ENCODE measurements at places on chromosomes 3 and 15.

DNA sequence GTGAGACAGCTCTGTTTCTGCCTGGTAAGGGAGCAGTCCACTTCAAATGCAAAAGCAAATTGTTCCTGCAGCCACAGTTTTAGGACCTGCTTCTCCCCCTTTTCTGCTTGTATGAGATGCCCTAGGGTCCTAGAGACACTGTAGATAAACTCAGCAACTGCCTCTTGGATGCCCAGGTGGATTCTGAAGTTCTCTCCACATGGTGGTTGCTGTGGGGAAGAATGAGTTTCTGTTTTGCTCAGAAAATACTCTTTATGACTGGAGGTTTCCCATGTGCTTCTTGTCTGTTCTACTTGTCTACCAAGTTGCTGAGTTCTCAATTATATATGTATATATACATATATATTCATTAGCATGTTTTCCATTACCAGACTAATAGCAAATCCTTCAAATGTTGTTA is 5.6 kb upstream of the ZNF80 start:
- DNase-seq = no peak

- DNase-seq = no peak
Observed at GRCh38 chr3:29890801-29891200, 609.9 kb downstream of the RBMS3 start.

- DNase-seq = no peak
Observed at GRCh38 chr3:107931326-107931725, 159.5 kb downstream of the CD47 start.

DNA sequence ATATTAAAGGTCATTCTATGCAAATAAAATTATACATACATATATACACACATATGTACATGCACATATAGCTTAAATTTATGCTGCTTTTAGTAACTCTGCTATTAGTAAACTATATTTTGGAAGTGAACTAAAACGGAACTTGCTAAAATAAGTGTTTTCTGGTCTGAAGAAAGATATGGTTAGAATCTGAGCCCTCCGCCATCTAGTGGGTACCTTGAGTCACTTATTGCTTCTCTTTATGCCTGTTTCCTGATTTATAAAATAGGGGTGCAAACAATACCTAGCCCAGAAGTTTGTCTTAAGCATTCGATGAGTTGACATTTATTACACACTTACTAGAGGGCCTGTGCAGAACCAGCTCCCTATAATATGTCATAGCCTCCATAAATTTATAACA is 255.7 kb downstream of the CNTN6 start:
- no peak for DNase-seq

DNA sequence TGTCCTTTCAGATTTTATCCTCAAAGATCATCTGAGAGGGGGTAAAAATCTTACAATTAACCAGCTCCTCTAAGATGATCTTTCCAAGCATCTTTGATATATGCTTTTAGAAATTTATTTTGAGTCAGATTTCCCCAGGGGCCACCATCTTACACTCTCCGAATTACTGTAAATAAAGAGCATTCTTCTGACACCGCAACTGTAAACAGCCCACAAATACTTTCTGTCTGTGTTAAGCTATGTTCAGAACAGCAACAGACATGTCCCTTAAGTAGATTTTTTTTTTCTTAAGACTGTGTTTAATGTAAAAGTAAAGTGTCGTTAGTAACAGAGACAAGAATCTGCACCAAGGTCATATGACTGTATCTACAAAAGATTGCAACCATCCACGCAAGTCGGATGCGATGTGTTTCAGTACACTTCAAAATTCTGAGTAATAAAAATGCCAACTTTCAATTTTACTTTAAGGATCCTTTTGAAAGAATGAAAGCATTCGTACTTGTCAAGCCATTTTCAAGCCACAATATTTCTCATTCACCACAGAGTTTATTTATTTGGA is 159.0 kb upstream of the KCNH8 start:
- DNase-seq = no peak

- no peak for DNase-seq
Observed at GRCh38 chr3:119349354-119350041, 55.3 kb downstream of the ARHGAP31 start.

DNA sequence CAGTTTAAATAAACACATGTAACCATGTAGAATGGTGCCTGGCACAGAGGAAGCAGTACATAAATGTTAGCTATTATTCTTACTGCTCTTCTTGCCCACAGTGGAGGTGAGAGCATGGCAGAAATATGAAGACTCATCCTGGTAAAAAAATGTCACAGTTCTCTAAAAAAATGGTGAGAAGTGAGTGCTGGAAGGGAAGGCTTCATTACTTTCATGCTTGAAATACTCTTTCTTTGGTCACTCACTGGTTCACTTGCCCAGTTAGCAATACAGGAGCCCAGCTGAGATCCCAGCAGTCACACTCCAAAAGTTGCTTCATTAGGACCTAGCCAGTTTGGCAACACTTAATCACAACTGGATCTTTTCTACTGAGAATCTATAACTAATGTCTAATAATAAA is 1017.2 kb downstream of the TUSC7 start:
- DNase-seq = no peak
